T-helper 2 cell treated with Interferon-gamma antibody and Interleukin-4, amounts not matched to agents 100 ng/mL and 5 ng/mL, for 36 hours (primary cell): ENCODE measurements at places on chromosomes 12 and 14. TPM values are rescaled to one million over a fixed set of nuclear protein-coding genes. Genes with fewer than 3 reads are reported as not detected.

SIRT4 gene
- 1.2 and 1.6 TPM in 2 replicates for total RNA-seq

DBX2 gene
- not detected in 2 replicates for total RNA-seq

KRT79 gene
- total RNA-seq: not detected in 2 replicates

C14orf119 gene
- total RNA-seq: 41.2 and 44.4 TPM in 2 replicates

LHX5 gene
- total RNA-seq: not detected in 2 replicates

B3GNT4 gene
- total RNA-seq: 0.36 and 0.45 TPM in 2 replicates
